ENCODE measurements at places on chromosomes 16 and 17. TPM values are rescaled to one million over a fixed set of nuclear protein-coding genes. Genes with fewer than 3 reads are reported as not detected.

- no peak for DNase-seq
Observed at GRCh38 chr16:25108054-25108453, 3.5 kb upstream of the LCMT1 start.

DNA sequence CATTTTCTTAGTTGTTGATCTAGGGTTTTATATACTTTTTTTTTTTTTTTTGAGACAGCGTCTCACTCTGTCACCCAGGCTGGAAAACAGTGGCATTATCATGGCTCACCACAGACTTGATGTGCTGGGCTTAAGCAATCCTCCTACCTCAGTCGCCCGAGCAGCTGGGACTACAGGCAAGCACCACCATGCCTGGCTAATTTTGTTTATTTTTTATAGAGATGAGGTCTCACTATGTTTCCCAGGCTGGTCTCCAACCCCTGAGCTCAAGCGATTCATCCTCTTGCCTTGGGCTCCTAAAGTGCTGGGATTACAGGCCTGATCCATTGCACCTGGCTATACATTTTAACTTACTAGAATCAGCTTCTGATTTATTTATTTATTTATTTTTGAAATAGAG is 34.2 kb upstream of the ATP2A3 start:
- no peak for DNase-seq

DNA sequence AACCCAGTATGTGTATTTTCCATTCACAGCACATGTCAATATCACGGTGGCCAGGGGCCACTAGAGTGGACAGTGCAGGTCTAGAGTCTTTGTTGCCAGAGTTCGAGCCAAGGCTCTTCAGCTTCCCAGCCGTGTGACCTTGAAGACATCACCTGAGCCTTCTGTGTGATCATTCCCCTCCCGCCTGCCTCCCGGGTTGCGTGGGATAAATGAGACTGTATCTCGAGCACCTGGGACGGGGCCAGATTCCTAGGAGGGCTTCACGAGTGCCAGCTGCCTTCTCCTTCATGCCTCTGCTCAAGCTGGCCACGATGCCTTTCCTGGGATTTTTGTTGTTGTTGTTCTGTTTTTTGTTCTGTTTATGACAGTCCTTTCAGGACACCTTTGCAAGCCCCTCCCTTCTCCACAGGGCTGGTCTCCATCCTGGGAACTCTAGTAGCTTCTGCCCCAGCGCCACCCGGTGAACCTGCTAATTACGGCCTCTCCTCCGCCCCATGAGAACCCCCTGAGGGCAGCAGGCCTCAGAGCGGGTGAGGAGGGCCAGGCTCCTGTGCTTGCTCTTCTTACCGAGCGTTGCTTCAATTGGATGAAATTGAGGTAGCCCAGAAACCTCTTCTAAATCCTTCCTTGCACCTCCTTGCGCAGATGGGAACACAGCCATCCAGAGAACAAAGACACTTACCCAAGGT is 3.9 kb downstream of the SPNS2 start:
- no peak for DNase-seq

GRCh38 chr16:21611556-21612384 is 12.4 kb downstream of the METTL9 start:
- no peak for DNase-seq

GRCh38 chr16:6615636-6616035 is 717.0 kb upstream of the RBFOX1 start:
- DNase-seq = no peak

GRCh38 chr16:58306327-58306726 is 11.5 kb upstream of the PRSS54 start:
- DNase-seq = no peak

- DNase-seq = no peak
Observed at GRCh38 chr16:83727018-83727417, 80.8 kb upstream of the HSBP1 start.

- no peak for DNase-seq
Observed at GRCh38 chr16:2287916-2288547, 20.1 kb upstream of the RNPS1 start.

DNA sequence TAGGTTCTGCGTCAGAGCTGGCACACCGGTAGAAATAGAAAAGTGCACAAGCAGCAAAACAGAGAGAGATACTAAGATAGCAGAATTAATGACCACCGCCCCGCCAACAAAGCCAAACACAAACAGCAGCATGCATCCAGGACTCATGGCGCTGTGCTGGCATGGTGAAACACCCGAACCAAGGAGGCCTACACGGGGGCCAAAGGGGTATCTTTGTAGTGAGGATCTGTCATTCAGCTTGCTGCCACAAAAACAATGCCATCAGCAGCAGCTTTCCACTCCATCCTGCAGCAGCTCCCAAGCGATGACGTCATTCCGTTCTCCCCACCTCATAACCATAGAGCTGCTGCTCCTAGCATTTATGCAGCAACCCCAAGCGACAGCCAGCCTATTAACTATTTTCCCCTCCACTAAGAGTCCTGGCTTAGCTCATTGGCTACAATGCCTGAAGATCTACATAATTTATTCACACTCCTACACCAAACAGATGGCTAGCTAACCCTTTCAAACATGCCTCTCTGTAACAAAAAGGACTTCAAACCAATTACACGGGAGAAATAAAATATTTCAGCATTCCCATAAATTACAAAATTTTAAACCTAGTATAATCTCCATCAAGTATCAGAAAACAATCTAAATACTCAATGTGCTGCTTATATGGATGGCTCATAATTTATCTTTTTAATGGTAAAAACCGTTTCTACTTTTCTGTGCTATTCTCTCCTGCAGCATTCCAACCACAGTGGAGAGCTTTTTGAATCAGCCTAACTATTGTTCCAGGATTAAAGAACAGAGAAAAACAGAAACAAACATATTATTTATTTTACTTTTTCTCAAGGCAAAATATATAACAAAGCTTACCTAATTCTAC is 73.9 kb downstream of the SPAG9 start:
- peak; percentile 96 for DNase-seq

GRCh38 chr16:12158428-12158827 is 181.9 kb downstream of the SNX29 start:
- DNase-seq = no peak

GRCh38 chr17:42682722-42683403 is 532 bp downstream of the CNTNAP1 start:
- DNase-seq = peak; percentile 79

DNA sequence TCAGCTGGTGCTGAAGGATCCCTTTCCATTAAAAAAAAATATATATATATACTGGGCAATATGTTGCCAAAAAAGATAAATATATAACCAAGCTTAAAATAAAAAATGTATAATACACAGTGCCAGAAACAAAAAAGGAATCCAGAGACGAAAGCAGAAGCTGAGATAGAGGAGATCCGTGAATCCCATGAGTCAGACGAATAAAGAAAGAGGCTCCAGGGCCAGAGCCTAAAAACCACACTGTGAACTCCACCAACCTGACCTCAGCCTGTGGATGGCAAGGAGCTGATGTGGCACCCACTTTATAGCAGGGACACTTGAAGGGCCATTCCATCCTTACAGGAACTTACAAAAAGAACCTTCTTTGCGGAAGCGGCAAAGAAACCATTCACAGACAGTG is 34.8 kb downstream of the PITPNM3 start:
- no peak for DNase-seq

GRCh38 chr17:81076141-81076679 is 41.3 kb downstream of the BAIAP2 start:
- DNase-seq = no peak

DNA sequence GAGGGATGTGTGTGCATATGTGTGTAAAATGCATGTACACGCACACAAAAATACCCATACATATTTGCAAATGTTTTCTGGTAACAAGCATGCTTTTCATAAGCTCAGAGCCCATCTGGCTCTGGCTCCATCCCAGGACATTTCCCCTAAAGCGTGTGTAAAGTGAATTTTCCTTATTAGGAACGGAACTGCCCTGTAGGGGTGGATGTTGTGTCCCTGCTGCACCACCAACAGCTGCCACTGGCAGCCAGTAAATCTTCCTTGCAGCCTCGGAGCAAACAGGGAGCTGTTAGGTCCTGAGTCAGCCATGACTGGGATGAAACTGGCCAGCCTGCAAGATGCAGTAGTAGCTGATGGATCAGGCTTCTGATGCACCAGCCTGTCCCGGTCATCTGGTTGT is 393.5 kb downstream of the UTP18 start:
- peak; percentile 79 for DNase-seq

GRCh38 chr16:47976636-47977210 is 179.1 kb downstream of the ABCC12 start:
- DNase-seq = no peak

GRCh38 chr17:68719431-68719830 is 118.3 kb upstream of the FAM20A start:
- peak; percentile 68 for DNase-seq

DNA sequence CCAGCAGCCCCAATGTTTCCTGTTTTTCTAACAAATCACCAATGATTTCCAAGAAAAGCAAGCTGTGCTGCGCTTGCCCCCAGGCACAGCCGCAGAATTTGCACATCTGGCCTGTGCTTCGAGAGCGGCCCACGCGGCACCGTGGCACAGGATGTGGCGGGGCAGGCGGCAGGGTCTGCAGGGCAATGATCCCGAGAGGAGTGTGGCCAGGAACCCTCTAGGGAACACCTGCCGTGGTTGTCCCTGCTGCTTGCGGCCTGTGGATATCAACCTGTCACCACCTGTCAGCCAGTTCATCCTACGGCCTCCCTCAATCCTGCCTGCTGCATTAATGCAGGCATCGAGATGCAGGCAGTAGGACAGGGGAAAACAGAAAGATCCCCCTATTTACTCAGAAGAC is 24.0 kb downstream of the PIK3R5 start:
- DNase-seq = no peak

GRCh38 chr17:70190959-70191805 is 21.9 kb downstream of the KCNJ2 start:
- no peak for DNase-seq

GRCh38 chr17:5135726-5136579 is 20.1 kb downstream of the USP6 start:
- no peak for DNase-seq

- DNase-seq = no peak
Observed at GRCh38 chr16:648071-648780, 939 bp upstream of the WDR90 start.

- peak; percentile 83 for DNase-seq
Observed at GRCh38 chr17:64692187-64692586, 30.1 kb upstream of the SMURF2 start.

GRCh38 chr16:57548408-57548807 is 6.0 kb downstream of the ADGRG5 start:
- no peak for DNase-seq

DNA sequence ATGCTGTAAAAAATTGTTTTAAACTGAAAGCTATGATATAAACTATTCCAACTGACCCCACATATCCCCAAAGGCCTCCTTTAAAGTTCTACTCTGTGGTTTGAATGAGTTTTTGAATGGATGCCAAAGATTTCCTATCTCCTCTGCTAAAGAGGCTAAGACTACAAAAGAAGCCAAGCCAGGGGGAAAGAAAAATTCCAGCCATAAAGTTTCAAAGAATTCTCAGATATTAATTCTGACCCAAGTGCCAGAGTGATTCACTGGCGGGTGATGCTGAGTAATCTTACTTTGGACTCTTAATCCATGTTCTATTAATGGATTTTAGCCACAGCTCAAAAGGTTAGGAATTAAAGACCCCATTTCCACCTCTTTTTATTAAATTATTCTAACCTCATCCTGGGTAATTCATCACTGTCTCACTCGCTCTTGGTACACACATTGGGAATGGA is 60.7 kb downstream of the HS3ST3A1 start:
- peak; percentile 82 for DNase-seq

- DNase-seq = no peak
Observed at GRCh38 chr16:49014277-49015224, 267.1 kb downstream of the CBLN1 start.

DNA sequence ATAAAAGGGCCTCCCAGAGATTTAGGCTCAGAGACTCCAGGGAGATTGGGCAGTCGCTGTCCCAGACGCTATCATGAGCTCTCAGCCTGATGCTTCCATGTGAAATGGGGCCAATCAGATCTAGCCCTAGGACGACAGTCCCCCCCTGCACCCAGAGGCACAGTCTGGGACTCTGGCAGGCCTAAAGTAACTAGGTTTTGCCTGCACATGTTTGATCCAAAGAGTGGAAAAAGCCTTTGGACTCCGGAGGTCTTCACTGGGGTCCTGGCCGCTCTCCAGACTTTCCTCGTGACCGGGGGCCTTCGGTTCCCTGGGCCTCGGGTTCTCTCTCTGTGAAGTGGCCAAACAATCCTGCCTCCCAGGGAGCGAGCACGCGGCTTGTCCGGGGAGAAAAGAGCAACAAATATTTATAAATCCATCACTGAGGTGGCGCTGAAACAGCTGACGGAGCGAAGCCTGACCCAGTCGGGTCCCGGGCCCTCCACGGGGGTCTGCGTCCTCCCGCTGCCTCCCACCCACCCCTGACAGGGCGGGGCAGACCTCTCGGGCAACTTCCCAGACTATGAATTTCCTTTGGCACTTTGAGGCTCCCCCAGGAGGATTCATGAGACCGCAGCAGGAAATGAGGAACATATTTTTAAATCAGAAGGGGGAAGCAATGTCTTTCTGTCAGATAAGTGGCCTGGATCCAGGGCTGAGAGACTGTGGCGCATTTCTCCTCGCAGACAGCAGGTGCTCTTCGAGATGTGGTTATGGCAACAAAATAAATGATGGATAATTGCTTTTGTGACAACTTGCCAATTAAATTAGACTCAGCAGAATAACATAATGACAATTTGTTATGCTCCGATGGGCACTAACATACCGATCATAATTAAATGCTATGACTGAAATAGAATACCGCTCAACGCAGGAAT is 38.9 kb downstream of the MRPS23 start:
- DNase-seq = peak; percentile 73

DNA sequence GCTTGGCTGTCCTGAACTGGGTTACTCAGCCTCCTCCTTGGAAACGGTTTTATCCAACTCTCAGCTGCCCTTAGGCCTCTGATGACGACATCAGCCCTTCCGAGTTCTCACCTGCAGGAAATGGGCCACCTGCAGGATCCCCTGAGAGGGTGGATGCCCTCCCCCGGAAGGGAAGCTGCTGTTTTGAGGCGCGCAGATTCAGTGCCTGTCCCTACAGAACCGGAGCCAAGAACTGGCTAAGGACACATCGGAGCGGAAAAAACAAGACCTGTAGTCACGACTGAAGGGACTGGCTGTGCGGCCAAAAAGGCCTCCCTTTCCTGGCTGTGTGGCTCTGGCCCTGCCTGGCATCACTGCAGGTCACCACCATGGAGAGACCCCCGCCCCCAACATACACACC is 11.7 kb upstream of the C16orf95 start:
- DNase-seq = no peak

- DNase-seq = peak; percentile 63
Observed at GRCh38 chr16:2071454-2072202, 23.8 kb downstream of the TSC2 start.

- DNase-seq = no peak
Observed at GRCh38 chr16:18959031-18959505, 24.7 kb upstream of the TMC7 start.

DHRS11 gene
- 22.8 TPM for polyA plus RNA-seq

LDHD gene
- polyA plus RNA-seq = 2.7 TPM

TP53TG3C gene
- not detected for polyA plus RNA-seq

HSD17B2 gene
- 1.8 TPM for polyA plus RNA-seq

AANAT gene
- polyA plus RNA-seq = 0.18 TPM

NOTUM gene
- polyA plus RNA-seq = 2.8 TPM

MILR1 gene
- polyA plus RNA-seq = 2.6 TPM

NPIPB9 gene
- polyA plus RNA-seq = 1.6 TPM

NGFR gene
- polyA plus RNA-seq = 48.1 TPM

RAB37 gene
- 1.7 TPM for polyA plus RNA-seq

BMERB1 gene
- polyA plus RNA-seq = 26.7 TPM

ACSM2A gene
- polyA plus RNA-seq = 0.21 TPM

MSL1 gene
- polyA plus RNA-seq = 104 TPM

COPRS gene
- polyA plus RNA-seq = 32.8 TPM

ZSCAN10 gene
- polyA plus RNA-seq = 0.12 TPM

RPL13 gene
- 4,479 TPM for polyA plus RNA-seq

NHLRC4 gene
- polyA plus RNA-seq = 1.5 TPM
